ENCODE measurements at places on chromosomes 6 and 20. TPM values are rescaled to one million over a fixed set of nuclear protein-coding genes. Genes with fewer than 3 reads are reported as not detected.
A peak's percentile ranks its signal among the peaks of the same experiment; 100 is the strongest.

GRCh38 chr6:38723783-38724182, 8.7 kb downstream of the DNAH8 start:
- peaks cover 7% of the 10 kb centered on the region for H3K4me1 ChIP-seq
- H3K27me3 ChIP-seq = no peaks in the 10 kb centered on the region
- H3K27ac ChIP-seq = no peak overlapping the region

DNA sequence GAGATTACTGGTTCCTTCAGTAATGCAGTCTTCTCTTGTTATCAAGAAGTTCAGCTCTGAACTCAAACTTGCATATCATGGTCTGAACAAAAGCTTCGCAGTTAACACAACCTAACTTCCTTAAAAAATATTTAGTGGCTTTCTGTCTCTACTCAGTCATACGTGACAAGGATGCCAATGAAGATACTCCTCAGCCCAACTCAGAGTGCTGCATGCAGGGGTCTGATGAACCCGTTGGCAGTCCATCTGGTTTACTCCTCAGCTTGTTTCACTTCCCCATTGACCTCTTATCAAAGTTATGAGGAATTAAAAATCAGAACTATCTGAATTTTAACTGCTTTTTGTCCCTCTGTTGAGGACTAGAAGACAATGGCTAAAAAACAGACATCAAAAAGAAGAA, 56.6 kb upstream of the RIN2 start:
- no peaks in the 10 kb centered on the region for H3K36me3 ChIP-seq
- DNase-seq = no peak
- H3K27ac ChIP-seq = no peak overlapping the region
- H3K27me3 ChIP-seq = no peaks in the 10 kb centered on the region
- H3K4me3 ChIP-seq = no peak overlapping the region

The TPD52L1 gene
- 0.28 TPM for total RNA-seq

The ZBTB46 gene
- 0.92 TPM for total RNA-seq

The NHLRC1 gene
- 0.21 TPM for total RNA-seq

DNA sequence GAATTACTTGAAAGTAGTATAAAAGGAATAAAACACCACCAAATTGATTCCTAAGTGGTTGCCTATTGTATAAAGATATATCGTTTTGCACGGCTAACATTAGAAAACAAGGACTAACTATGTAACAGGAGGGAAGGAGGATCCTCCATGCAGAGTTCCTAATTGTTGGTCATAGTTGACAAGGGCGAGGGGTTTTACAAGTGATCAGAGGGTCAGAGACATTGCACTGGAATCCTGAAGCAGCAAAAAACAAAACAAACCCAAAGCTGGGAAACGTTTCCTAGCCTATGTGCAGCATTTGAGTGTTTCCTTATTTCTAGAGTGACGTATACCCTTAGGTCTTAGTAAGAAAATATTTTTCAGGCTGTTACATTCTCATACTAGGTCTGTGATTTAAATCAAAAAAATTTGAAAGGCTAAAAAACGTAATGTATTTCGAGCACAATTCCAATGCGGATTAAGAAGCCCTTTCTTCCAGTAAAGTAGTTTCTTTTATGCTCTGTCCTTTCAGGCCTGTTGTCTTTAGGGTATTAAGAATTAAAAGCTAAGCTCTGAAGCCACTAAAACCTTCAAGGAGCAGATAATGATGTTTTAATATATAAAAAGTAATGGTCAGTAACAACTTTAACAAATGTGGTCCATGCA, 373.8 kb upstream of the MMS22L start:
- no peak for DNase-seq
- H3K4me1 ChIP-seq = no peaks in the 10 kb centered on the region
- no peak overlapping the region for H3K4me3 ChIP-seq
- H3K27me3 ChIP-seq = no peaks in the 10 kb centered on the region
- H3K27ac ChIP-seq = no peak overlapping the region

DNA sequence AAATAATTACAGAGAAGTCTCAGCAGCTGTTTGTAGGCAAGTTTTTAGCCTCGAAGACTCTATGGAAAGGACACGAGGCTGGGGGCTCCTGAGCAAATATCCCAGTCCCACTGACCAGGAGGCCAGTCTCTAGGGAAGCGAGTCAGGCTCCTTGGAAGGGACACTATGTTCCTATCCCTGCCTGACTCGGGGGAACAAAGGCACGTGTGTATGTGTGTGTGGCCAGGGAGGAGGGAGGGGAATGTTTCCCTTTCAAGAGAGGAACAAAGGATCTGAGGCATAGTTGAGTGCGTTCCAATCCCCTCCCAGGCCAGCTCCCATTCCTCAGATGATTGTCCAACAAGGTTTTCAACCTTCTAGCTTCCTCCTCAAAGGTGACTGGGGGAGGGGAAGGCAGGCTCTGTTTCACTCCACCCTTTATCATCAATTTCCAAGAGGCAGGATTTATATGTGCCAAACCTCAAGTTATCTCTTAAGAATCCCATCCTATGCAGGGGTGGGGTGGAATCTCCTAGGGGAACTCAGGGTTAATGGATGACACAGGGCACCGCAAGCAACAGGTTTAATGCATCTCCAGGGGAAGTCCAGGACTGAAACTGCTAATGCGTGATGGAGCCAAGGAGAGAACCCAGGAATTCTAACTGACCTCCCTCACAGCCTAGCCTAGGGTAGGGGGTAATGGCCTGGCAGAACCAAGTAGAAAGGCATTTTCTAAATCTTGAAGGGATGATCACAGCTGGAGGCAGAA, 9.9 kb downstream of the BCL2L1 start:
- no peaks in the 10 kb centered on the region for H3K27me3 ChIP-seq
- no peak overlapping the region for H3K27ac ChIP-seq
- peaks cover 9% of the 10 kb centered on the region for H3K36me3 ChIP-seq
- no peak for DNase-seq

- no peaks in the 10 kb centered on the region for H3K27me3 ChIP-seq
- peak overlapping the region; percentile 28 for H3K27ac ChIP-seq
- H3K4me3 ChIP-seq = peak overlapping the region; percentile 57
- peaks cover 7% of the 10 kb centered on the region for H3K36me3 ChIP-seq
These were observed 115.2 kb upstream of the BEND6 start for GRCh38 chr6:56839533-56840183.

- H3K27me3 ChIP-seq = no peaks in the 10 kb centered on the region
- DNase-seq = no peak
- no peaks in the 10 kb centered on the region for H3K36me3 ChIP-seq
- H3K4me1 ChIP-seq = peaks cover 3% of the 10 kb centered on the region
- H3K27ac ChIP-seq = no peak overlapping the region
- H3K4me3 ChIP-seq = no peak overlapping the region
These were observed 11.2 kb upstream of the MRPS18A start for GRCh38 chr6:43698584-43699349.

DNA sequence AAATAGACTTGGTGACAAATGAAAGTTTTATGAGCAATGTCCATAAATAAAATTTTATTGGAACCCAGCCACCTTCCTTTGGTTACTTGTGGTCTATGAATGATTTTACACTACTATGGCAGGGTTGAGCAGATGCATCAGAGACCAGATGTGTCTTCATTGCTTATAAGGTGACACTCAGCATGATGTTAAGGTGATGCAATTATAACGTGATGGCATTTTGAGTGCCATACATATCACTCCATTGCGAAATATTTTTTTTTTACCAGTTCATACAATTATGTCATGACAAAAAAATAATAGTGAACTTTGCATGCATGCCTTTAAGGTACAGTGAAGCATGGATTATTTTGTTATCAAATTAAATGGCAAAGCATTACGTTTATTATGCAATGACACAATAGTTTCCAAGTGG, 96.0 kb downstream of the ADTRP start:
- H3K27me3 ChIP-seq = no peaks in the 10 kb centered on the region
- no peaks in the 10 kb centered on the region for H3K36me3 ChIP-seq
- no peak overlapping the region for H3K27ac ChIP-seq
- no peak for DNase-seq

- no peak for DNase-seq
- H3K4me1 ChIP-seq = no peaks in the 10 kb centered on the region
- no peaks in the 10 kb centered on the region for H3K27me3 ChIP-seq
- H3K27ac ChIP-seq = no peak overlapping the region
- H3K4me3 ChIP-seq = no peak overlapping the region
These were observed 236.6 kb downstream of the SLC24A3 start for GRCh38 chr20:19449051-19449450.

The RIPPLY2 gene
- not detected for total RNA-seq

- no peak overlapping the region for H3K4me3 ChIP-seq
- H3K36me3 ChIP-seq = peaks cover 8% of the 10 kb centered on the region
- no peak overlapping the region for H3K27ac ChIP-seq
- DNase-seq = no peak
- H3K27me3 ChIP-seq = no peaks in the 10 kb centered on the region
- no peaks in the 10 kb centered on the region for H3K4me1 ChIP-seq
These were observed 33.8 kb downstream of the TMEM181 start for GRCh38 chr6:158593670-158594069.

DNA sequence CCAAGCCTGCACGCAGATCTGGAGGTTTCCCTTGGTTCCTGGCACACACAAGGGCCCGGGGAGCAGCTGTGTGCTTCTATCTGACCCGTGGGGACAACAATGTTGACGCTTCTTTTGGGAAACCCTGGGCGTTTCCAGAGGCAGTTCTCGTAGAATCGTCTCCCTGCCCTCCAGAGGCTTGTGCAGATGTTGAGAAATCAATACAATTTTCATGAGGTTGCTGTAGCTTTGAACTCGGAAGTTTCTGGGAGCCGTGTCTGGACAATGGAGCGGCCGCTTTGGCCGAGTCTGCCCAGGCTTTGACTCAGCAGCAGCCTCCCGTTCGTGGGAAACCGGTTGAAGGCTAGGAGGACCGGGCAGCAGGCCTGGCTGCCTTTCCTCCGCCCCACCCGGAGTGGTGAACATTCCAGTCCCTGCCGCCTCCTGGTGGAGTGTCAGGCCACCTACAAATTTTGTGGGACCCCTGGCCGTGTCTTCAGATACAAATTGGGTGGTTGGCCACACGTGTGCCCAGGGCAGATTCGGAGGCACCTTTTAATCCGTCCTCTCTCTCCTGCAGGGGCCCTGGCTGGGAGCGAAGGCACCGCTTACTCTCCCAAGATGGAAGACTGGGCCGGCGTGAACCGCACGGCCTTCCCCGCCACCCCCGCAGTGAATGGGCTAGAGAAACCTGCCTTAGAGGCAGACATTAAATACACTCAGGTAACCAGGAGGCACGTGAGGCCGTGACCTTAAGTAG, 2.7 kb downstream of the PAX1 start:
- no peaks in the 10 kb centered on the region for H3K36me3 ChIP-seq
- no peak overlapping the region for H3K27ac ChIP-seq
- peaks cover 9% of the 10 kb centered on the region for H3K27me3 ChIP-seq
- H3K4me1 ChIP-seq = no peaks in the 10 kb centered on the region

DNA sequence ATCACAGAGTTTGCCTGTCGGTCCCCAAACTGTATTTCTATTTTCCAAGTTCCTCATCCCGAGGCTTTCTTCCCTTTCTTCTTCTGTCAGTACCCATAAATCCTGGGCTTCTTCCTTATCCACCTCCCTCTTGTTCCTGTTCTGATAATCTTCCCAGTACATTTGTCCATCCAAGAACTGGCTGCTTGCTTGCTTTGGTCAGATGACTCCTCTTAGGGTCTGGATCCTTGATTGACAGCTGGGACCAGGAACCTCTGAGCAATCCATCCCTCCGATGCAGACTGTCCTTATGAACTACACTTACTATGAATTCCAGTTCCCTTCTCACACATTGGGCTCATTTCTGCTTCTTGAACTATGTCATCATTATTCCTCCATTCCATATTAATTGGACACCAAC, 275.3 kb upstream of the CITED2 start:
- no peaks in the 10 kb centered on the region for H3K36me3 ChIP-seq
- DNase-seq = no peak
- no peak overlapping the region for H3K4me3 ChIP-seq
- H3K27ac ChIP-seq = no peak overlapping the region
- no peaks in the 10 kb centered on the region for H3K4me1 ChIP-seq
- H3K27me3 ChIP-seq = no peaks in the 10 kb centered on the region

The PSORS1C1 gene
- total RNA-seq = not detected

GRCh38 chr6:110329714-110330436, 28.3 kb downstream of the METTL24 start:
- H3K4me3 ChIP-seq = no peak overlapping the region
- DNase-seq = no peak
- H3K27me3 ChIP-seq = no peaks in the 10 kb centered on the region
- H3K27ac ChIP-seq = no peak overlapping the region
- H3K36me3 ChIP-seq = no peaks in the 10 kb centered on the region
- H3K4me1 ChIP-seq = no peaks in the 10 kb centered on the region

The ANGPT4 gene
- total RNA-seq = not detected

- no peak overlapping the region for H3K4me3 ChIP-seq
- no peaks in the 10 kb centered on the region for H3K36me3 ChIP-seq
- H3K27ac ChIP-seq = no peak overlapping the region
- no peaks in the 10 kb centered on the region for H3K4me1 ChIP-seq
- no peak for DNase-seq
- H3K27me3 ChIP-seq = no peaks in the 10 kb centered on the region
These were observed 302.2 kb upstream of the GJE1 start for GRCh38 chr6:141830530-141830929.

DNA sequence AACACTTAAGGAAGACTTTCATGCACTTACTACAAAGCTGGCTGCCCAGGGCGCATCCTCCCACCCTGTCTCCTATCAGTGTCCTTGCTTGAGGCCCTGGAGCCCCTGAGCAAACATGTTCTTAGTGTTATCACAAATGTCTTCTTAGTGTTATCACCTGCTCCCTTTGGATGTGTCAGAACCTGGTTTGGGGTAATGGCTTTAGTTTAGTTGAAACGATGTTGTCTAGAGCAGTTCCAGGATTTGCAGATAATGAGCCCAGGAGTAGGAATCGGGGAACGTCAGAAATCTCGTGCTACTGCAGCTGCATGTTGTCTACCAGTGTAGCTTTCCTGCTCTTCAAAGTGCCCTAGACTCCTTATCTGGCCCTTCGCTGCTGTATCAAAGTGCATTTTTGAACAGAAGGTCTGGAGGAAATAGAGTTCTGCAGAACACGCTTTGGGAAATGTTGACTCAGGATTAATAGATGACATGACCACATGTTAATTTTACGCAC, 69.6 kb downstream of the PHACTR2 start:
- H3K4me3 ChIP-seq = no peak overlapping the region
- H3K36me3 ChIP-seq = no peaks in the 10 kb centered on the region
- H3K27me3 ChIP-seq = no peaks in the 10 kb centered on the region
- no peak overlapping the region for H3K27ac ChIP-seq
- no peak for DNase-seq

GRCh38 chr6:43871933-43872332, 101.9 kb downstream of the VEGFA start:
- H3K4me1 ChIP-seq = no peaks in the 10 kb centered on the region
- H3K36me3 ChIP-seq = no peaks in the 10 kb centered on the region
- H3K27ac ChIP-seq = no peak overlapping the region
- H3K27me3 ChIP-seq = no peaks in the 10 kb centered on the region
- no peak for DNase-seq

The HLA-DQB1 gene
- 119 TPM for total RNA-seq

Data from GM12878 (cell line).